Suppressor macrophage (primary cell): ENCODE measurements at places on chromosomes 1 and 21.
A peak's percentile ranks its signal among the peaks of the same experiment; 100 is the strongest.

GRCh38 chr1:156895455-156895812 is 1.9 kb downstream of the PEAR1 start:
- DNase-seq, result no peak

DNA sequence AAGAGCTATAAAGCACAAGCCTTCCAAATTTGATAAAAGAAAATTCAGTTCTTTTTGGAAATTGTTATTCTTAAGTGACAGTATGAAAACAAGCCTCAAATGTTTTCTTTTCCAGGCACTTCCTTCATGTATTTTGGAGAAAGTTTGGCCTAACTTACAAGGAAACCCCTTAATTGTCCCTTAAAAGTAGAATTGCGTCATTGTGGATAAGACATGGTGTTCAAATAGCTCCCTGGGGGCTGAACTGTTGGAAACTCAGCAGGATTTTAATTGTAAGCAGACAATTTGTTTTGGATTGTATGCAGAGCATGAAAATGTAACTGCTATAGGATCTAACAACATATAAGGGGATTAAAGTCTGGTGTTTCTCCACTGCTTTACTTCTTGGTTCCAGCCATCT is 35.4 kb upstream of the FGGY start:
- no peak for DNase-seq

DNA sequence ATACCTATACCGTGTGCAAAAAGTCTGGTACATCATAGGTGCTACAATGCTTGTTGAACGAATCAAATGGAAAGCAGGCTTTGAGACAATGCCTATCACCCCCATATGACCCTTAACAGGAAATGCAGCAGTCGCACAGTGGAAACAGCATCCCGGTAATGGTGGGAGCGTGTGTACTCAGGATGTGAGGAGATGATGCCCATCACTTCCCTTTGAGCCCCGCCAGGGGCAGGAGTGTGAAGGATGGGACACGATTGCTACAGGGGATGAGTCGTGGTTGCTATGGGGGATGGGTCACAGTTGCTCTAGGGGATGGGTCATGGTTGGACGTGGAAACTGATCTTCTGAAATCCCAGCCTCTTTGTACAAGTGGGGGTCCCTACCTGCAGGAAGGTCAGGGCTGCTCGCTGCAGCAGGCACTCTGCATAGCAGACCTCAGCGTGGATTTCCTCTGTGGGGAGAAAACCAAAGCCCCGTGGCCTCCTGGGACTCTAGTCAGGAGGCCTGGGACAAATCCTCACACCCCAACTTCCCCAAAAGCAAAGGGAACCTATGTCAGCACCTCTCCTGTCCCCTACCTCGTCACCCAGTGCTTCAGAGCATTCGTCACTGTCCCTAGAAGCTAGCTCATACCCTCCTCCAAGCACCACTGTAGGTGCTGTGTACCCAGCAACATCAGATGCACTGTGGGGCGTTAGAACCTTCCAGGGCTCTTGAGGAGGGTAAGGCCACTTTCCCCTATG is 19.3 kb downstream of the TTC39A start:
- peak; percentile 51 for DNase-seq

- no peak for DNase-seq
These were observed 73.2 kb upstream of the SGIP1 start for GRCh38 chr1:66460776-66461175.
